Cardiac septum (tissue), 1 donor: ENCODE measurements at places on chromosomes 6 and 20. TPM values are rescaled to one million over a fixed set of nuclear protein-coding genes. Genes with fewer than 3 reads are reported as not detected.

DNA sequence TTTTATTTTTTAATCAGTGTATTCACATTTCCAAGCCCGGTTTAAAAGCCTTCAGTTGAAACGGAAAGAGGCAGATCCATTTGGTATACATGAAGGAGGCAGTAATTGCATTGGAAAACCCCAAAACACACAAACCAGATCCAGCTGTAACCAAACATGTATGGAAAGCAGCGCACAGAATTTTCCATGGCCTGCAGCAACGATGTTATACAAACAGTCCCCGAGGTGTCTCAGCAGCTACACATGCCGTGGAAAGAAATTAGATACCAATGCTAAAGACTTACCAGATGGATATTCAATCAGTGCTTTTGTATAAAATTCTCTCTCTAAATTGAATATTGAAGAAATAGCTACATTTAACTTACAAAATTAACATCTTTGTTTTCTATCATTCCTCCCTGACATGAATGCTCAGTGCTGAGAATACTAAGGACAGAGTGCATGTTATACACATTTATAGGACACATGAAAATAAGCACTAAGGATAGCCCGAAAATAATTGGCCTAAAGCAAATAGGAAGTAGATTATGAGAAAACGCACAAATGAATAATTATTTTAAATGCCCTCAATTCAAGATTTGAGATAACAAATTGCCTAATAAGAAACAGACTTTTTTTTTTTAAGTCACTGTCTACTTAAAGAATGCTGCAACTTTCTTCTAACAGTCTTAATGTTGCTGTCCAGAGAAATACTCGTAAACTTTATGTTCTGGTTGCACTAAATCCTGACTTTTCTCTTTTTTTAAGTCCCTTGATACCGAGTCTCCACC lies 713.1 kb downstream of the HDGFL1 start:
- DNase-seq, result no peak

DNA sequence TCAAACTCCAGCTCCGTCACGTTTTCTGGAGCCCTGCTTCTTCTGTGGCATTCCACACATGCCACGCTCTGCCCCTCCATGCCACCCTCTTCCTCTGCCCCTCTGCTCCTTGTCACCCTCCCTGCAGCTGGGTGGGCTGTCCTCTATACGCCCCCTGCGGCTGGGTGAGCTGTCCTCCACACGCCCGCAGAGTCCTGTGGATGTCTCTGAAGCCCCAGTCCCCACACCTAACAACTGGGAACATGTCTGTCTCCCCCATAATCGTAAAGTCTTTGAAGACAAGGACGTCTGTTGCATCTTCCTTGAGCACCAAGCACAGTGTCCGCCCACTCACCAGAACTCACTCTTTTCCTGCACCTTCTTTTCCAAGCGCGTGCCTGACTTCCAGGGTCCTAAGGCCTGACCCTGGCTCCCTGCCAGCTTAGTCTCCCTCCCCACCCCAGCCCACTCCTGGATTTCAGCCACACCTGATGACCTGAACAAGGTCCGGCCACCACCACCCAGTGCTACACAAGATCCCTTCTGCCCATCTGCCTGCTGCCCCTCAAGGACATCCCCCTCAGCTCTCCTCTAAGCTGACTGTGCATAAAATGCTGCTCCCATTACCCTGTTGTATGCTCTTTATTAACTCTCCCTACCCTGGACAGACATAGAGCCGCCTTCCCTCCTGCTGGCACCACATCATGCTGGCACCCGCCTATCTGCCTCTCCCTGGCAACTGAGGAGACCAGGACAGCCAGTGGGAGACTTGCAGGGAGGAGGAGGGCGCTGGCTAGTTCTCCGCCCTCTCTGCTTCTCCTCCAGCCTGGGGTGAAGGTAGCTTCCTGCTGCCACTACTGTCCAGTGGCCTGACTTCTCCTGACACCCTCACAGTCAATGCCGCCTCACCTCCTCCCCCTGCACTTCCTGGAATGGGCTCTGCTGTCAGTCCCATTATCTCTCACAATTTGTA lies 10.7 kb upstream of the PRR18 start:
- DNase-seq, result no peak

GRCh38 chr6:36399970-36400369 lies 12.5 kb upstream of the ETV7 start:
- no peak for DNase-seq

- DNase-seq, result no peak
Measured at GRCh38 chr20:62401331-62401779, 5.7 kb downstream of the CABLES2 start.

- no peak for DNase-seq
Measured at GRCh38 chr6:142635130-142635529, 309.8 kb downstream of the HIVEP2 start.

DNA sequence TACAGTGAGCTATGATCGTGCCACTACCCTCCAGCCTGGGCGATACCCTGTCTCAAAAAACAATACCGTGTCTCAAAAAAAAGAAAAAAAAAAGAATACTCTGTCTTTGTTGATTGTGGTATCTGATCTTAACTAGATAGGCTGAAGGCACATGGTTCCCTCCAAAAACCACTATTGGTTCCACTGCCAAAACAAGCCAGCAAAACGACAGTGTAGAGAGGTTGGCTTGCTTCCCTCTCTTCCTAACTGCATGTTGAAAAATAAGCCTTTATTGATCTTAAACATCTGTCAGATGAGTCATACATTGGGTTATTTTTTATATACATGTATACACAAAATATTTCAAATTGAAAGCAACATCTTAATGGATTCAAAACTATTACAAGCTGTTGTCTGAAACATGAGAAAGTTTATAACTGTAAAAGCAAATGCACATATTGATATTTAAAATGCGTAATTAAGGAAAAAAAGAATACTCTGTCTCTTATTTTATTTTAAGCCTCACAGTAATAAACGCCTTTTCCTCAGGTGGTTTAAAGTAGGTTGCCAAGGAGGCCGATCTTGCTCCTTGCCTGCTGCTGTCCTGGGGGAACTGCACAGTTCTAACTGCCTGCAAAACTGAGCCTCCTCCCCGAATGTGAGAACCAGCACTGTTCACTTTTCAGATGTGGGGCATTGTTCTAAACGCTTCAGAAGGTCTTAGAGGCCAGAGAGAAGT lies 7.0 kb upstream of the NINL start:
- no peak for DNase-seq

DNA sequence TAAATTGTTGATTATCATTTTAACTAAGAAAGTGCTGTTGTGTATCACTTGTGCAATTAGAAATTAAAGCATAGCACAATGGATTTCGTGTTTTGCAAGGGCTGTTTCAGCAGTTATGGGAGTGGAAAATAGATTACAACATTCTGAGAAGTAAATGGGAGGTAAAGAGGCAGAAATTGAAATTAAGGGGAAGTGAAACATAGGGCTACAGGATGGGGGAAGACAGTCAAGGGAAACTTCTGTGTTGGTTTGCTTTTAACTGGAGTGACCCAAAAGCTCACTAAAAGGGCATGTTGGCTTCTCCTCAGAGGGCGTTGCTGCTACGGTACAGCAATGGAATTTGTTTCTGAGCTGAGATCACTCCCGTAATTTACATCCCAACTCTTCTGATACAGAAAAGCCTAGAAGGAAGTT lies 147.5 kb downstream of the BCAS1 start:
- no peak for DNase-seq

DNA sequence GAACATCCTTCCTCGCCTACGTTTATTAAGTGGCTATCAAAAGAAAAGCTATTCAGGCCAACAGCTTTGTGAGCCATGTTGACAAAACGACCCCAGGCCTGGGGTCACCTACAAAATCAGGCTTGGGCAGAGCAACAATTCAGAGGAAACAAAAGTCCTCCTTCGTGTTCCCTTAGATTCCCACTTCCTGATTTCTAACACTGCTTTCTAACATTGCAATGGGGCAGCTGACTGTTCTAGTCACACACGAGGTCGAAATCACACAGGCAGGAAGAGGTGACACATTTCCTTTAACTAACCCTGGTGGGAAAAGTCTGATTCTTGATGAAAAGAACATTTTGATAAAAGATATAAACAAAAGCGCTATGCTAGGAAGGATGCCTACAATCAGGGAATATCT lies 31.9 kb downstream of the WDR27 start:
- DNase-seq, result no peak

DNA sequence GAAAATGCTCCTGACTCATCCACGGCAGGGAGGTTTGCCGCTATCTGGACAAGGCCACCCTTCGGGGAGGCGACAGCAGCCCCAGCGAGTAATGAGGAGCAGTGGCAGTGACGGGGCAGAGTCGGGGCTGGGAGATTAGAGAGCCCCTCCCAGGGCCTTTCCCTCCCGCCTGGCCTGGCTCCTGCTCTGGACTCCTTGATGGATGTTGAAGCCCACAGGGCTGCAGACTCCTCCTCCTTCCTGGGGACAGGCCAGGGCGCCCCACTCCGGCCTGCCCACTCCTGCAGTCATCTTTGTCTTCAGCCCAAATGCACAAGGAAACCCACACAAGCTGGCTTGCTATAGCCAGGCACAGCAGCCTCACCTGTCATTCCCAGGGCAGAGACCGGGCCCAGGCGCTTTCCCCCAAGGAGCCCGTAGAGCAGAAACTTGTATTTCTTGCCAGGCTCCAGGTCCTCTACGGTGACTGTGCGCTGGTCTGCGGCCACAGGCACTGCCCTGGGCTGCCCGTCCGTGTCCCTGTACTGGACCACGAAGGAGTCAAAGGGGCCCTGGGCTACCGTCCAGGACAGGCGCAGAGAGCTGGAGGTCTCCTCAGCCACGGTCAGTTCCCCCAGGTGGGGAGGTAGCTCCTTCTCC lies 7.7 kb downstream of the CYP21A2 start:
- DNase-seq, result no peak

DNA sequence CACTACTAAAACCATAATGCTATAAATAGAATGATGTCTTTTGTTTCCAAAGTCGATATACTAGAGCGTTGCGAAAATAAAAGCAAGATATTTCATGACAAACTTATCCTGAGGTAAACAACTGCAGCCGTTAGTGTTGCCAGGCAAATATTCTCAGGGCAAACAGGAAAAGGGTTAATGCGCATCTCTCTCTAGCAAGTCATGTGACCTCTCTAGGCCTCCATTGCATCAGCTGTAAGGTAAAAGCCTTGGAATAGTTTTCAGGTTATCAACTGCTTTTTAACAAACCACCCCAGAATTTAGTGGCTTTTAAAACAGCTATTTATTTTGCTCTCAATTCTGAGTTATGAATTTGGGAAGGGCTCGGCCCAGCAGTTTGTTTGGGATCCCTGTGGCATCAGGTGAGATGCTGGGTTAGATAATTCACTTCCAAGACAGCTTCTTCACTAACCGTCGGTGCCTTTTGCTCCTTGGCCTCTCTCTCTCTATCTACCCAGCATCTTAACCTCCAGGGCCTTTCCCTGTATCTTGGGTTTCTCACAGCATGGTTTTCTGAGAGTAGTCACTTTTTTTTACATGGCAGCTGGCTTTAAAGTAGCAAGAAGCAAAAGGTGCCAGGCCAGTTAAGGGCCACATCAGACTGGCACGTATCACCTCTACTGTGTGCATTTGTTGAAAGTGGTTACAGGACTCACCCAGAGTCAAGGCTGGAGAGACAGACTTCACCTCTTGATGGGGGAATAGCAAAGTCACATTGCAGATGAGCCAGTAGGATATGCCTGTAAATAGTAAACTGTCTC lies 39.2 kb upstream of the LTV1 start:
- DNase-seq, result no peak

OR12D3 gene
- total RNA-seq, result not detected

GRM1 gene
- total RNA-seq, result 8.5 TPM

SMIM28 gene
- total RNA-seq, result not detected

KHDC1L gene
- total RNA-seq, result not detected

CCN2 gene
- total RNA-seq, result 76.5 TPM
